ENCODE measurements at places on chromosomes 7 and 10. TPM values are rescaled to one million over a fixed set of nuclear protein-coding genes. Genes with fewer than 3 reads are reported as not detected.

SYCE1 gene
- total RNA-seq, result not detected

PRPS1L1 gene
- not detected for total RNA-seq

FKBP9 gene
- 91.4 TPM for total RNA-seq

GIMAP1 gene
- not detected for total RNA-seq

MLXIPL gene
- not detected for total RNA-seq

CTAGE6 gene
- not detected for total RNA-seq

TAS2R5 gene
- 1.1 TPM for total RNA-seq

TMUB1 gene
- total RNA-seq, result 78.5 TPM

PAX2 gene
- 7.0 TPM for total RNA-seq

GIMAP5 gene
- total RNA-seq, result not detected

Data from mesangial cell (primary cell).